LoVo (cell line): ENCODE measurements at places on chromosomes 3 and 15.

DNA sequence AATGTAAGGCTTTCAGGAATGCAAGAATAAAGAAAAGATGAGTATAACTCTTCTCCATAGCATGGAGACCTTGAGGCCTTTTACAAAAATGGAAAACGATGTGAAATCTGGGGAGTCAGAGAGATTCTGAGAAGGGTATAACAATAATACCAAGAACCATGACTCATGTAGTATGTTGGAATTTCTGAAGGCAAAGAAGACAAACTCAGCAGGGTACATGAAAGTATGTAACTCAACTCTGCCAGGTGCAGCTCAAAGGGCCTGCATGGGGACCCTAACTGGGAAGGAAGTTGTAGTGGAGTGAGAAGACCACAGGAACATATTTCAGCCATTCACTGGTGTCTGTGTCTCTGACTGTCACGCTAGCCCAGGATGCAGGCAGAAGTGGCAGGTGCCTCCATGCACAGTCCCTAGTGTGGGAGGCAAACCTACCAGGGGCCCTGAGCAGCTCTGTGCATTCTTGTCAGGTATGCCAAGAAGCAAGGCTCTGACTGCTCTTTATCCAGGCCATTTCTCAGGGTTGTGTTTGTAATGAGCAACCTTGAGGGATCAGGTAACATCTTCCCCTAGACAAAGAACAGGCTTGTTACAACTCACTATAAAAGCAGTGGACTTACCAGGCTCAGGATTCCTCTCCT is 57.2 kb downstream of the GPR156 start:
- no peak for DNase-seq

DNA sequence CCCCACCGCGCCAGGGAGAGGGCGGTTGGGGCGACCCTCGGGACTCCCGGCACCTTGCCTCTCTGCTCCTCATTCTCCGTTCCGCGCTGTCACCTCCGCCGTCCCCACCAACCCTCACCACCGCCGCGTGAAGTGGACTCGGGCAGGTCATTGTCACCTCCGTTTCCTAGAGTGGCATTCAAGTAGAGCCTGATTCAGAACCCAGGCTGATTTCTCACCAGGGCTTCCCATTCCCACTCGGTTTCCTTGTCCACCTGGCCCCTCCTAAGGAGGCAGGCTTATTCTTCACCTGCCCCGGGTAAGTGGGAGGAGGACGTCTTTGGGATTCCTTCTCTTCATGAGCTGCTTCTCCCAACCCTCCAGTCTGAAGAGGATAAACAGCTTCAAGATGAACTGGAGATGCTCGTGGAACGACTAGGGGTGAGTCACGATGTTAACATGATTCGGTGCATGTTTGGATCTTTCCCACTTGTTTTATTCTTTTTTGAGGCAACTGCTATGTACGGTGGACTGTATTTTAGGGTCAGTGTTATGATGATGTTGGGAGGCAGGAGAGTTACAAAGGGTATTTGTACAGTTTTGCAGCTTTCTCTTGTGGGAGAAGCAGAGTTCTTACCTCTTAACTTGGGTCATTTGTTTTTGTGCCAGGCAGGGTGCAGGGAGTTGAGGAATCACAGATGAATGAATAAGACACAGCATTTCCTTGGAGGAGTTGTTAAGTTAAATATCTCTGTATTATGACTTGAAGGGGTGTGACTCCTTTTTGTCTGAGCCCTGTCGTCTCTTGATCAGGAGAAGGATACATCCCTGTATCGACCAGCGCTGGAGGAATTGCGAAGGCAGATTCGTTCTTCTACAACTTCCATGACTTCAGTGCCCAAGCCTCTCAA is 692 bp downstream of the PSMD2 start:
- DNase-seq, result no peak

- no peak for DNase-seq
Measured at GRCh38 chr15:69600556-69601085, 148.0 kb downstream of the RPLP1 start.

DNA sequence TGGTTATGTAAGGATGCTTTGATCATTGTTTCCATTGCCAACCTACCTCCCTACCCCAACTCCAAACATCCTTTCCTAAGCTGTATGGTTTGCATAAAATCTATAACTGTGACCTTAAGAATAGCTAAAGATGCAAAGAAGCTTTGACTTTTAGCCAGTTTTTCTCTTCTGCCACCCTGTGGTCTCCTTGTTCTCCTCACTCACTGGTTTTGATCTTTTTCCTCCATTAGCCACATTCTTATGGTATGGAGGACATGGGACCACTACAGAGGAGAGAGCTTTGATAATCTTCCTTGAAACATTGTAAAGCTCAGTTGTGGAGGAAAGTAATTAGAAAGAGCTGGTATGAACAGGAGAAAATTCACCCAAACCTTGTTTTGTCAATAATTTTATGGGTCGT is 115.9 kb downstream of the NEK11 start:
- no peak for DNase-seq

DNA sequence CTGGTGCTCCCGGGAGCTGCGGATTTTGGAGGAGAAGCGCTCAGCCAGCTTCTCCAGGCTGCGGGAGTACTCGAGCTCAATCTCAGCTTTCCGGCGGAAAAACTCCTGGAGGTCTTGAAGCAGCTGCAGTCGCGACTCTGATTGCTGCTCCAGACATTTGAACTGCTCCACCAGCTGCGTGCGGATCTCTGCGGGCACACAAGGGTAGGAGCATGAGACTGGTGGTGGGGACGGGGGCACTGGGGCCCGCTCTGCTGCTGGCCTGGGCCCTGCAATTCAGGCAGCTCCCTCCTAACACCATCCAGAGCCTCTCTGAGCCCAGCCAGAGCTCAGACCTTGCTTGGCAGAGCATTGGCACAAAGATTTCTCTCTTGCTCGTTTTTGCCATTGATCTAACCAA is 124.7 kb downstream of the SRGAP3 start:
- DNase-seq, result no peak

GRCh38 chr3:39404943-39405686 is 1.4 kb upstream of the RPSA start:
- no peak for DNase-seq

GRCh38 chr15:34725556-34725955 is 29.2 kb downstream of the GJD2 start:
- no peak for DNase-seq

DNA sequence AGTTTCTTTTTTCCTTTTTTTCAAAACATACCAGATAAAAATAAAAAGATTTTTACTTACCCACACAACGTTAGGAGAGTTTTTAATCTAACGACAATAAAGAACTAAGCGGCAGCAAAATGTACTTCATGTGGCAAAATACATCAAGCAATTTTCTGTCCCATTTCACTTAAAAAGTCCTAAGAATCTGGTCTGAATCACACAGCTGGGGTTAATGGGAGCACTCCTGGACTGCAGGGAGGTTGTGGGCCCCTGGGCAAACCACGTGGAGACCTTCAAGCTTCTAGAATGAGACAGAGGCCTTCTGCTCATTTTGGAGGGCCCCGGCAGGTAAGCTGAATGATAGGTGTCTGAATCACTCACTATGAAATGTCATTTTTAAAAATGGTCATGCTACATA is 193.8 kb downstream of the RORA start:
- DNase-seq, result no peak

DNA sequence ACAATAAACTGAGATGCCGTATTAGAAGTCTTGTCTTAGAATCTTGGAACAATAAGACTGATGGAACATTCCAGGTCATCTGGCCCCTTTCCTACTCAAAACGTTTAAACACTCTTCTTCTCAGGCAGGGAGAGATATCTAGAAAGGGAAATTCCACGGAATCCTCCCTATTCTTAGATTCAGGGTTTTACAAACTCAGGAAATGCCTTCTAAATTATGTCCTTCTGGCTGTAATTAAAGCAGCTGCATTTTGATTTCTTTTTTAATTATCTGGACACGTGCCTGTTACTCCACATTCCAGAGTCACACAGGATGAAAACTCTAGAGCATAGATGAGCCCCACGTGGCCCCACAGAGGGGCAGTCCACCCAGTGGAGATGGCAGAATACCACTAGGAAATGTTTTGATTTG is 41.5 kb upstream of the MTMR10 start:
- DNase-seq, result no peak

GRCh38 chr15:58477170-58477569 is 45.4 kb downstream of the LIPC start:
- no peak for DNase-seq

DNA sequence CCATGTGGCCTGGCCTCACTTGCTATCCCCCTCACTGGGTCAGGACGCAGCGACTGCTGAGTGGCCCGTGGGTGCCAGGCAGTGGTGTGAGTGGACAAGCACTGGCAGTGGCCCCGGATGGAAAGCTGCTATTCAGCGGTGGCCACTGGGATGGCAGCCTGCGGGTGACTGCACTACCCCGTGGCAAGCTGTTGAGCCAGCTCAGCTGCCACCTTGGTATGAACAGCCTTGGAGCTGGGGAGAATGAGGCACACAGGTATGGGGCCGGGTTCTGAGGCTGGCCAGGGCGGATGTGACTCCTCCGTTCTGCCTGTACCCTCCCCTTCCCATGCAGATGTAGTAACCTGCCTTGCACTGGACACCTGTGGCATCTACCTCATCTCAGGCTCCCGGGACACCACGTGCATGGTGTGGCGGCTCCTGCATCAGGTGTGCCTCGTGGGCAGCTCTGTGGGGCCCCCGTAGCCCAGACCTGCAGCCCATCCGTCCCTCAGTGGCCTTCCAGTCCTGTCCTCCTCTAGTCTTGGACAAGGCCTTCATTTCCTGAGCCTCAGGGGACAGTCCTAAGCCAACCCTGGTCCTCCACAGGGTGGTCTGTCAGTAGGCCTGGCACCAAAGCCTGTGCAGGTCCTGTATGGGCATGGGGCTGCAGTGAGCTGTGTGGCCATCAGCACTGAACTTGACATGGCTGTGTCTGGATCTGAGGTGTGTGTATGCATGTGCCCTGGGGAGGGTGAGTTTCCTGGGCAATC is 28.2 kb downstream of the NBEAL2 start:
- no peak for DNase-seq

DNA sequence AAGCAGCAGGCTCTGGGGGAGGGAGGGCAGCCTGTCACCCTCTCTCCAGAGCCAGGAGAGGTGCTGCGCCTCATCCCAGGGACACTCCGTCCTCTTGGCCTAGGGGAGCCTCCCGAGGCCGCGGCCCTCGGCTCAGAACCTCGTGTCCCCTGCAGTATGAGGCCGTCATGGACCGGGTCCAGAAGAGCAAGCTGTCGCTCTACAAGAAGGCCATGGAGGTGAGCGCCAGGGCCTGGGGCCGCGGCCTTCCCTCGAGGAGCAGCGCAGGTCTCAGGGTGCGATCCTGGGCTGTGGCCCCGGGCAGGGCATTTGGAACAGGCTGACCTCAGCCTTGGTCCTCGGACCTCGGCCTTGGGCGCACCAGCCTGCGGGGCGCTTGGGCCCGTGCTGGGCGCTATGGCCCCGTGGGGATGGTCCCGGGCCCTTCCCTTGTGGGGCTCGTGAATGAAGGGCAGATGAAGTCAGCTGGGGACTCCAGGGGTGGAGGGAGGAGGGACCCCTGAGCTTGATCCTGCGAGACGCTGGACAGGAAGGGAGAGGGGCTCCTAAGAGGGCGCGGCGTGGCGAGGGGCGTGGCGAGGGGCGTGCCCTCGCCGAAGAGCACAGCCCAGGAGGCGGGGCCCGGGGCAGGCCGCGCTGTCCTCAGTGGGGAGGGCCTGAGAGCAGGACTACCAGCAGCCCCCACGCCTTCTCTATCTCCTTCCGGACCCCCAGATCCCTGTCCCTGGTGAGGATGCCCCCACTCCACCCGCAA is 32.9 kb downstream of the PSTPIP1 start:
- no peak for DNase-seq

DNA sequence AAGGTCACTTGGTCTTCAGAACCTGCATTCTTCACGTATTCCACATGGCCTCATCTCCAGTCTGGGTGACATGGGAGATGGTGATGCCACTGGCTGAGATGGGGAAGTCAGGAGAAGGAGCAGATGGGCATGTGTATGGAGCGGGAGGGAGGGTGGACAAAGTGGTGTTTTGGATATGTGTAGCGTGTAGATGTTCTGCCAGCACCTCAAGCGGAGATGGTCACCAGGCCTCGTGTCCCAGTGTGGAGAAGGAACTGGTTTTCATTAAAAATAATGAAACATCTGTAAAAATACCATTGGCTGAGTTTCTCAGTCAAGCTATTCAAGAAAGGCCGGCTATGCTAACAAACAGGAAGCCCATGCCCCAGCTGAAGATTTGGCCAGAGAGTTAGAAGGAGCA is 26.2 kb downstream of the LARP6 start:
- DNase-seq, result no peak

- no peak for DNase-seq
Measured at GRCh38 chr15:42679285-42680141, 57.4 kb downstream of the CDAN1 start.

DNA sequence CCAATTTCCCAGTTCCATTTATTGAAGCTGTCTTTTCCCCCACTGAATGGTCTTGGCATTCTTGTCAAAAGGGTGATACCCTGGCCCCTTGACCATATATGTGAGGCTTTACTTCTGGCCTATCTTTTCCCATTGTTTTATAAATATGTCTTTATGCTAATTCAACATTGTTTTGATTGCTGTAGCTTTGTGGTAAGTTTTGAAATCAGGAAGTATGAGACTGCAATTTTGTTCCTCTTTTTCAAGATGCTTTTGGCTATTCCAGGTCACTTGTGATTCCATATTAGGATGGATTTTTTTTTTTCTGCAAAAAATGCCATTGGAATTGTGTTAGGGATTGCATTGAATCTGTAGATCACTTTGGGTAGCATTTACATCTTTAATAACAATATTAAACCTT is 141.2 kb upstream of the MANF start:
- DNase-seq, result no peak

GRCh38 chr3:134336587-134336986 is 37.7 kb downstream of the AMOTL2 start:
- DNase-seq, result no peak
